A172 (cell line): ENCODE measurements at places on chromosomes 16 and 17.

DNA sequence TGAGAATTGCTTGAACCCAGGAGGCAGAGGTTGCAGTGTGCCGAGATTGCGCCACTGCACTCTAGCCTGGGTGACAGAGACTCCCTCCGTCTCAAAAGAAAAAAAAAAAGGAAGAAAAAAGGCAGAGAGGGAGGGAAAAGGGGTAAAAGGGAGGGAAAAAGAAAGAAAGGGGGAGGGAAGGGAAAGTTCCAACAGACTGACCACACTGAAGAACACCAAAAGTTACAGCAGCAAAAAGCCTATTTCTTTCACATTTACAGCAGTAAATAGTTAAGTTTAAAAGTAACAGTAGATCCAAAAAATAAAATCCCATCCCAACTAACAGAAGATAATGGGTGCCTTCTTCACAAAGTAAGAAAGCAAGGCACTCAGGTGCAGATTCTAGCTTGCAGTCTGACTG lies 36.9 kb upstream of the C17orf78 start:
- DNase-seq, result no peak

DNA sequence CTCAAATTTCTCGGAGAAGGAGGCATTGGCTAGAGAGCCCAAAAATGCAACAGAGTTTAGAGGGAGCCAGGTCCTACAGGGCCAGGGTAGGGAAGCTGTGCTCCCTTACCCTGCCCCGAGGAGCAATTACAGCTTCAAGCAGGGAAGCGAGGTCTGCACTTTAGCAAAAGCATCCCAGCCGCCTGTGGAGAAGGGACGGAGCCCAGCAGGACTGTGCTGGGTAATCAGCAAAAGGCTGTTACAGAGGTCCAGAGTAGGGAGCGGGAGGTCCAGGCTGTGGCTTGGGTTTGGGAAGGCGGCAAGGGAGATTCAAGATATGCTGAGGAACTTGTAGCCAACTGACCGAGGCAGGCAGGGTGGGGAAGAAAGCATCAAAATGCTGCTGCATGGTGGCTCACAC lies 162.6 kb downstream of the TMEM132E start:
- no peak for DNase-seq

DNA sequence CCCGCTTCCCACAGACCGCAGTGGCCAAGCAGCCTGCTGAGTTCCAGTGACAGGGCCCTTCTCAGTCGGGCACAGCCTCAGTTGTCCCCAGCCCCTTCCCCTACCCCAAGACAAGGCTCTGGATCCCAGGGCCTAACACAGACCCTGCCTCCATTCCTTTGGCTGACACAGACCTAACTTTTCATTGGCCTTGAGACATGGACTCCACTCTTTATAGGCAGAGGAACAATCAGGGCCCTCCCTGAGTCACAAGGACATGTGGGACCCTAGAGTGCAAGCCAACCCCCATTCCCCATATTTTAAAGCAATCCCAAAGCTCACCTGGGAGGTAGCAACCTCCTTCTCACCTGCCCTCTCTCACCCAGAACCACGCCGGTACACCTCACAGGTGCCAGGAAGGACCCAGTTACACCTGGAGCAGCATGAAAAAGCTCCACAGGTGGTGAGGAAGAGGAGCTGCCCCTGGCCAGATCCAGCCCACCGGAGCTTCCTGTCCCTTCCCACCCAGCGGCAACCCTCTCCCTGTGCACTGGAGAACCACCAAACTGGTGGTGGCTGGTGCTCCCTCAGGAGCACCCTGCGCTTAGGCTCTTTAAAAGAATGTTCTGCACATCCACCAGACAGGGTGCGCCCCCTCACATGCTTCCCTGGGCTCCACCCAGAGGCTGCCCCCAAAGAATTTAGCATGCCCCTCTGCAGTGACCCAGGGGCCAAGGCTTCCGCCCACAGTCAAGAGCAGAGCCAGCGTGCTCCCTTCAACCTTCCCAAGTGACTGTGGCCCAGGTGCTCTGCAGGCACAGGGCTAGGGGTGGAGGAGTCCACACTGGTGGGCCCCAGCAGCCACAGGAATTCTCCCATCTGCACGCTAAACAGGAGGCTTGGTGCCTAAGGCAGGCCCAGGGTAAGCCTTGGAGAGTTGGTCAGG lies 3.4 kb downstream of the MNT start:
- DNase-seq, result no peak

GRCh38 chr17:73533781-73534180 lies 110.5 kb downstream of the SDK2 start:
- DNase-seq, result no peak

GRCh38 chr16:78298986-78299385 lies 199.5 kb downstream of the WWOX start:
- DNase-seq, result no peak

GRCh38 chr16:24957887-24958286 lies 57.3 kb downstream of the ARHGAP17 start:
- no peak for DNase-seq

DNA sequence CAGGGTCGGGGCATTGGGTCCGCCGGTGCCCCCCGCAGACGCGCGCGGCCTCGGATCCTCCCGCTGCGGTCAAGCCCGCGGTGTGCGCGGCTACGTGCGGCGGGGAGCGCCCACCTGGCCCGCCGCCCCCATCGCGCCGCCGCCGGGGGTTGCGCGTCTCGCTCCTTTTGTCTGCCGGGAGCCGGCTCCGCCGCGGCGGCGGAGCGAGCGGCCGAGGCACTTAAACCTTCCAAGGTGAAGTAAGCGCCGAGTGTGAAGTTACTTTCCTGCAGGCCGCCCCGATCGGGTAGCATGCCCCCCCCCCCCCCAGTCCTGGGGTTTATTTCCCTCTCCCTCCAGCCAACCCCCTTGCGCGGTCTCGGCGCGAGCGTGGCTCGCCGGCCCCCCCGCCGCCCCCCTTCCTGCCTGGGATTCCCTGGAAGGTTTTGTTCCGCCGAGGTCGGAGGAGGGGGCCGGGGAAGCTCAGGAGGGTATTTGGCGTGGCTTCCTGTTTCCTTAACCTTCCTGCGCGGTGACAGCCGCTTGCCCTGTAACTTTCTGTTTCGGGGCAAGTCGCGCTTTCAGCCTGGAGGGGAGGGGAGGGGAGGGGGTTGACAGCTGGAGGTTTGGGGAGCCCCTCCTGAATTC lies 56.6 kb upstream of the GSE1 start:
- no peak for DNase-seq

- no peak for DNase-seq
These were observed 4.3 kb downstream of the COG1 start for GRCh38 chr17:73197161-73197560.

DNA sequence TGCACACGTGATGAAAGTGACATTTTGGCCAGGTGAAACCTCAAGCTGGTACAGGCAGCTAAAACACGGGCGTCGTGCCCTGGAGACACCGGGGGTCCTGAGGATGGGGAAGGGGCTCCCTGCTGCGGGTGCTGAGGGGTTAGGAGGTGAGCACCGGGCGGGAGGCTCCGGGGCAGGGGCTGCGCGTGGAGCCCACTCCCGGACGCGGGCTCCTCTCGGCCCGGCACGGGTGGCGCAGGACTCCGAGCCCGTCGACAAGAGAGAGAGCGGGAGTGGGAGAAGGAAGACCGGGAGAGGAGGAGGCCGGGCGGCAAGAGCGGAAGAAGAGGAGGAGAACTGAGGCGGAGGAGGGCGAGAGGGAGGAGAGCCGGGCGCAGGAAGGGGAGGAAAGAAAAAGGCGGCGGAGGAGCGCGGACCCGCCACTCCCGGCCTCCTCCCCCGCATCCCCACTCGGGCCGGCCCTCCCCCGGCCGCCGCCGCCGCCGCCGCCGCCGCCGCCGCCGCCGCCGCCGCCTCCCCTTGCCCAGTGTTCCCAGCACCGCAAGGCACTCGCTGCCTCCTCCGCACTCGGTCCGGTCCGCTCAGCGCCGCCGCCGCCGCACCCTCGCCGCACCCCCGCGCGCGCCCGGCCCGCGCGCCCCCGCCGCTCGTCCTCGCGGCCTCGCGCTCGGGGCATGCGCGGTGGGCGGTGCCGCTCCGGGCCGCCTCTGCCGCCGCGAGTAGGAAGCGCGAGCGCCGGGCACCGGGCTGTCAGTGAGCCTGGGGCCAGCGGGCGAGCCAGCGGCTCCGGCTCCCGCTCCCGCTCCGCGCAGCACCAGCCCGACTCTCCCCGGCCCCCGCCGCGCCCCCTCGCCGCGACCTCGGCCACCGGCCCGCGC lies at the start of gene PRKCA:
PRKCA (plus strand) TSS at position 750 of the 878 bp plus-strand sequence.
- peak; percentile 61 for DNase-seq

DNA sequence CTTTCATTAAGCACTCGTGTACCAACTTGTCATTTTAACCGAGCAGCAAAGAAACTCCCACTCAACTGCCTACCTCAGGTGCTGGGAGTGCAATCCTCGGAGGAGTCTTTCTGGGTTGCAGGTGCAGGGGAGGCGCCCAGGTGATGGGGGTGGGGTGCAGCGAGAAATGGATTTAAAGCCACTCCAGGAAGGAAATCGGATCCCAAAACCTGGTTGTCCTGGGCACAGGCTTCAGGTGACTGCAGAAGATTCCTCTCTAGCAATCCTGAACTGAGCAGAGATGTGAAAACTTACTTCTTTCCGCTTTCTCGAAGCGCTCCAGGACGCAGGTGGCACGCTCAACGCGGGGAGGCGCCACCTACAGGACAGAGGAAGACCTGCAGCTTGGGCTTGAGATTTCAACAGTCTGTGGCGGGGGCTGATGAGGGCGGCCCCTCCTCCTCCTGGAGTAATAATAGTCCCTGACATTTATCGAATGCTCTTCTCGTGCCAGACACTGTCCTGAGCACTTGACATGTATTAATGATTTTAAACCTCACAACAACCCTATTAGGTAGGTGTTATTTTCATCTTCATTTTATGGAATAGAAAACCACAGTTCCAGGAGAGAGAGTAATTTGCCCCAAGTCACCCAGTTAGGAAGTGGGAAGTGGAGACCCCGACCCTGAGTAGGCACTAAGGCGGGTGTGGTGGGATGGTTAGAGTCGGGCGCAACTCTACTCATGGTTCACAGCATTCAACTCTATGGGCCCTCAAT lies 27.2 kb upstream of the SKAP1 start:
- DNase-seq, result peak; percentile 59

DNA sequence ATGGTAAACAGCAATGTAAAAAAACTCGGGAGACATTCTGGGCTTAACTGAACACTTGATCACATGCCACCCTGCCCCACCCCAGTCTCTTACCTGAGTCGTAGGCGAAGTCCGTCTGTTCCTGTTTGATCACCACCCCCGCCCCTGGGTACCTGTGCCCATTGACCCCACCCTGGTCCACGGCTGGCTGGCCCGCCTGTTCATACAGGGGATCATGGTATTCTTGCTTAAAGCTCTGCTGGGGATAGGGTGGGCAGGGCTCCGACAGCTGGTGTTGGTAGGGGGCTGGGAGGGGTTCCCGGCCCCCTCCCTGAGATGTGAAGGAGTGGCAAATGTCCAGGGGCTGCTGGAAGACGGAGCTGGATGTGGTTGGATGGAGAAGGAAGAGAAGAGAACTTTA lies 13.6 kb downstream of the ETV4 start:
- no peak for DNase-seq

DNA sequence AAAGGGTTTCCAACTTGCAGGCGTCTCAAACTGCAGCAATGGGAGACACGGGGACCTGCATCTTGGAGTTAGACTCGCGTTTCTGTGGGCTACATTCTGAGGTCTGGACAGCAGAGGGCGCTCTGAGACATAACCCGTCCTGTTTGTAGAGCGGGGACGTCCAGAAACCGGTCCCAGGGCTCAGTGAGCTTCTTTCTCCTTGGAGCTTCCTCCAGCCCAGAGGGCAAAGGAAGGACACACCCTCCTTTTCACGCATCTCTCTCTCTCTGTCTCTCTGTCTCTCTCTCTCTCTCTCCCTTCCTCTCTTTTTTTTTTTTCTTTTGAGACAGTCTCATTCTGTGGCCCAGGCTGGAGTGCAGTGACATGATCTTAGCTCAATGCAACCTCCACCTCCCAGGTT lies 19.8 kb downstream of the COX4I1 start:
- DNase-seq, result peak; percentile 84

DNA sequence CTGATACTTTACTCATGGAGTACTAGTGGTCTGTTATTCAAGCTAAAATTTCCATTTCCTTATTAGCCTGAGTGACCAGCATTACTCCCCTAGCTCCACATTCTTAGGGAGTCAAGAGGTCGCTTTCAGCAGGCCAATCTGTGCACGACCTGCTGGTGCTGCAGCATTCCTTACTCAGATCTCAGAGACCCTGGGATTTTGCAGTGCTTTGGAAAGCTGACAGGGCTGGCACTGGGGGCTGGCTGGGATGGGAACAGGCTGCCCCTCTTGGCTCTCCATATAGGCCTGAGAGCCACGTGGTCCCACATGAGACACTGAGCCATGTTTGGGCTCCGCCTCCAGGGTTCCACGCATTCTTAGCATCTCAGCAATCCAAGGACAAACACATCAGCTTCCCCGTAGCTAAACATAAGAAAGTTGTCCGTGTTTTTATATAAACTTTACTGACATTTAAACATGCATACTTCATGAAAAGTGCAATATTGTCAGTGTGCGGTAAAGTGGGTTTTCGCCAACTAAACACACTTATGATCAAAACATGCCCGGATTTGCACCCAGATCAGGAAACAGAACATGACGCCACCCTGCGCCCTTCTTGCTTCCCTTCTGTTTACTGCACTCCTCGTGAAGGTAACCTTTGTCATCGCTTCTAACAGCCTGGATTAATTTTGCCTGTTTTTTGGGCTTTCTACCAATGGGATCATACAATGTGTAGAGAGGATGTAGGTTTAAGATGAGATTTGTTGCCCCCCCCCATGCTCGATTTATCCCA lies 254.5 kb upstream of the CACNG5 start:
- peak; percentile 45 for DNase-seq

DNA sequence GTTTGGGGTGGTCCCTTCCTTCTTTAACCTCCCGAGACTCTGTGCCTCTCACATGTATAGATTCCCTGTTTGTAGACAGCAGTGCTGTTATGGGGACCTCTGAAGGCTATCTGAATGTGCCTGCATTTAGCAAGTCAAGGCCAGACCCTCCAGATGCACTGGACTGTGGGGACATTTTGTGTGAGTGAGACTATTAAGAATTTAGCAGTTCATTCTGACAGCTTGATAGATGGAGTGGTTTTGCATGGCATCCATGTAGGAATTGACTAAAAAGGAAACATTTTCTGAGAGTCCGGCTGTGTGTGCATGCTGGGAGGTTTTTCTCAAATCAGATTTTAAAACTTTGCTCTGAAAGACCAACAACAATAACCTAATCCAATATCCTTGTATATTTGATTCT lies 226.3 kb downstream of the MSI2 start:
- peak; percentile 54 for DNase-seq

DNA sequence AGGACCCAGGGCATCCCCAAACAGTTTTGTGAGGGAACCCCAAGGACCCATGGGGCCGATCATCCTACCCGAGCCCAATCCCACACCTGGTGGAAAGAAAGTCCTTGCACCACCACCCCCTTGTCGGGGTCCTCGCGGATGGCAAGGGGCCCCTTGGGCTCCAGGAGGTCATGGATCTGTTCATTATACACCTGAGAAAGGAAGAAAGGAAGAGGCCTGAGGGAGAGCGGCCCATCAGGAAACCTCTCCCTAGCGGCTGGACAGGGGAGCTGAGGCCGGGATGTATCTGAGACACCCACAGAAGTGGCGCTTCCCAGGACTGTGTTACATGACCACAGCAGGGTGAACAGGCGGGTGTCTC lies 12.8 kb downstream of the KIF18B start:
- DNase-seq, result no peak

DNA sequence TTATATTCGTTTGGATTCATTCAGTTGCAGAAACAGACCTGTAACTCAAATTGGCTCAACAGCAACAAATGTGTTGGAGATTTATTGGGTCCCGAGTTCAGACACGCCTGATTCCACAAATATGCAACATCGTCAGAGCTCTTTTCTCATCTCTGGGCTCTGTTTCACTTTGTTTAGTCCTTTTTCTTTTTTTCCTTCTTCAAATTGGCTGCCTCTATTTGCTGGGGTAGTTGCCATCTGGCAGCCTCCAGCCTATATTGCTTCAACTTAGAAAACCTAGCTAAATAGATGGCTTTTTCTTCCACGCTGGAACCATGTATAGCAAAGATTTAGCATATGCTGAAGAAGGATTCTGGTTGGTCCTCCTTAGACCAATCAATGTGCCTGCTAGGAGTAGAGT lies 398.5 kb downstream of the RBFOX1 start:
- no peak for DNase-seq
